ENCODE measurements at places on chromosomes 12 and 14.

GRCh38 chr12:97283297-97283696 is 179.3 kb upstream of the RMST start:
- no peak for DNase-seq

GRCh38 chr12:5395443-5396271 is 36.3 kb upstream of the NTF3 start:
- DNase-seq: no peak

DNA sequence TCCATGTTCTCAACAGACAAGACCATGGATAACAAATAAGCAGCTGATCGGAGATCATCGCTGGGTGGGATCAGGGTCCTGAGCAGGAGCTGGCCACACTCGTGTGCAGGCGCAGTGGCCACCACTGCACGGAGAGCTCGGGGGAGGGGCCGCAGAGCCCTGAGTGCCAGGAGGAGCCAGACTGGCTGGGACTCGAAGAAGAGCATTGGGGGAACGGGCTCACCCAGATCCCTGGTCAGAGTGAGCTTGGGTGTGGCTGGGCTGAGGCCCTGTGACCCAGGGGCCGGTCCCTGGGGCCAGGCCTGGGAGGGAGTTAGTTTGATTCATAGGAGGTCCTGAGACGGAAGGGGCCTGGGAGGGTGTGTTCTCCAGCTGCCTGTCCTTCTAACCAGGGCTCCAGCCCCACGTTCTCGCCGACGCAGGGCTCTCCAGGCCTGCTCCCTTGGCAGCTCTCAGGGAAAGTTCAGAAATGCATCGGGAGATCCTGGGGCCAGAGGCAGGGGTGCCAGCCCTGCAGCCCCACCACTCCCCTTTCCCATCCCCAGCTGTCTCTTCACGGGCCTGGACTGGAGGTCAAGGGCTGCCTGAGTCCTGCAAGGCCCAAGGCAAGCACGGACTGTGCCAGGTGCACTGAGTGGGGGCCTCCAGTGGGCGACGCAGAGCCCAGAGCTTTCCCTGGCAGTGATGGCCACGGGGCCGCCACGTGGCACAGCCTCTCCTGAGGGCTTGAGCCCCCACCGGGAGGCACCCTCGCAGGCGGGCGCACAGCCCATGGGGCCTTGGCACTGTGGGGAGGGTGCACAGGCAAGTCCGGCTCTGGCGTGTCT is 48.1 kb downstream of the FBRSL1 start:
- DNase-seq: no peak

DNA sequence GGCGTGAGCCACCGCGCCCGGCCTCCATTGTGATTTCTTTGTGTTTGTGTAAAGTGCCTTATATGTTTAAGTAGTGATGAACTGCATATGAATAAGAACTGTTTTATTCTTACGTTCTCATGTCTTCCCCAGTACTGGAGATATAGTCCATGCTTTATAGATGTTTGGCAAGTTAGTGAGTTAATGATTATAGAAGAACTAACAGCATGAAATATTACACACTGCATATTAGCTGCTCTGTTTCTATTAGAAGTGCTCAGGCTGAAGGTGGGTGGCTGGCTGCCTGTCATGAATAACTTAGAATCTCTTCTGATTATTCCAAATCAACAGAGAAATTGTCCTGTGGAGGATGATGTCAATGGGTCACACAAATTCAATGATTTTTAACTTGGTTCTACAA is 709.4 kb downstream of the GALC start:
- no peak for DNase-seq

- DNase-seq: no peak
Observed at GRCh38 chr14:50941151-50941550, 3.1 kb downstream of the PYGL start.

Data from PC-3 (cell line).